Naive B cell (primary cell): ENCODE measurements at places on chromosomes 7 and 10. TPM values are rescaled to one million over a fixed set of nuclear protein-coding genes. Genes with fewer than 3 reads are reported as not detected.

CDHR1 gene
- polyA plus RNA-seq = not detected

DNA sequence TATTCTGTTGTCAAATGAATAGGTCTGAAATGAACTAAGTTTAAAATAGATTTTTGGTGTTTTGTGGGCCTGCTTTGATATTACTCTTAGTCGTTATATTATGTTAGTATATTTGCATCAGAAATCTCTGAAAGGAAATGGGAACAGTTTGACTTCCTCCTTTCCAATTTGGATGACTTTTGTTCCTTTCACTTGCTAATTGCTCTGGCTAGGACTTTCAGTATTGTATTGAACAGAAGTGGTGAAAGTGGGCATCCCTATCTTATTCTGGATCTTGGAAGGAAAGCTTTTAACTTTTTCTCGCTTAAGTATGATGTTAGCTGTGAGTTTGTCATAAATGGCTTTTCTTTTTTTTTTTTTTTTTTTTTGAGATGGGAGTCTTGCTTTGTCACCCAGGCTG, 273.6 kb upstream of the DKK1 start:
- DNase-seq = no peak

DNA sequence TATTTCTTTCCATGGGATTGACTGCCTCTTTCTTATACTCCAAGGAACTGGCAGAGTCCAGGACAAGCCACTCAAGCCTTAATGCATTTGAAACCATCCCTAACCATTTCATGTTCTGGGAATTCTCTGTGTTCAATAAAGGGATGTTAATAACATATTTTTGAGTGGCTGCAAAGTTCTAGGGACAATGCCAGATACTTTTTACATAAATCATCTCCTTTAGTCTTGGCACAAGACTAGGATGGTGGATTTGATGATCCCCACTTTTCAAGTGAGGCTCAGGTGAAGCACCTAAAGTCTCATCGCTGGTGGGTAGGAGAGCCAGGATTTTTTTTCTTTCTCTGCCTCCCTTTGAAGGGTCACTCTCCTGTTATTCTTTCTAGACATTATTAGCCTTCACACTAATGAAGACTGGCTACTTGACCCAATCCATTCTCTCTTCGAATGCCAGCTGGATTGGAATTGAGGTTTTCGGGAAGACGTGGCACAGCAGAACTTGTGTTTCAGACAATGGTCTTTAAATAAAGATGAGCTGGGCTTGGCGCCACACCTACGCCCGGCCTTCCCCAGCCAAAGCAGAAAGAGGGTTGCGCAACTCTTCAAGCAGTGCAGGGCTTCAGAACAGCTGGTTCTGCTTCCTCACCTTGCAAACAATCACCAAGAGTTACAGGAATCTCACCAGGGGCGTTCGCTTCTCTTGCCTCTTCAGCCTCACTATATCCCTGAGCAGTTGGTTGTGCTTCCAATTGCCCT, 73.8 kb upstream of the BMPER start:
- DNase-seq = no peak

HABP2 gene
- polyA plus RNA-seq = not detected

DNA sequence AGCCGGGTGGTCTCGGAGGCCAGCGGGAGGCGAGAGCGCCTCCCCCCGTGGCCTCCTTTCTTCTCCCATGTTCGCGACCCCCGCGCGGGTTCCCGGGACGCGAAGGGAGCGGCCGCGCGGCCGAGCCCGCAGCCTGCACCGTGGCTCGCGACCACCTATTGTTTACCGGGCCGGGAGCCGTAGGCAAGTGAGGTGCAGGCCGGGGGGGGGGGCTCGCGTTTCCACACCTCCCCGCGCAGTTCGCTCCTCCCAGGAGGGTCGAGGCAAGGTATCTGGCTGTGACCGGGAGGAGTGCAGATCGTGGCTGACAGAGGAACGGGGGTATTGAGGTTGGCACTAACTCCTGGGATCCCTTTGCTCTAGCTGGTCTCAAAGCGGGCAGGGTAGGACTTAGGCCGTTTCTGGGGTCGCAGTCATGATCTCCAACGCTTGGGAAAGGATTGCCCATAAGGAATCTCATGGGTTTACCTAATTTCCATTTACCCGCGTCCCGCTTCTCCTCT, 734 bp downstream of the PTPN12 start:
- no peak for DNase-seq

ZNF488 gene
- not detected for polyA plus RNA-seq

HOXA1 gene
- polyA plus RNA-seq = not detected

DNA sequence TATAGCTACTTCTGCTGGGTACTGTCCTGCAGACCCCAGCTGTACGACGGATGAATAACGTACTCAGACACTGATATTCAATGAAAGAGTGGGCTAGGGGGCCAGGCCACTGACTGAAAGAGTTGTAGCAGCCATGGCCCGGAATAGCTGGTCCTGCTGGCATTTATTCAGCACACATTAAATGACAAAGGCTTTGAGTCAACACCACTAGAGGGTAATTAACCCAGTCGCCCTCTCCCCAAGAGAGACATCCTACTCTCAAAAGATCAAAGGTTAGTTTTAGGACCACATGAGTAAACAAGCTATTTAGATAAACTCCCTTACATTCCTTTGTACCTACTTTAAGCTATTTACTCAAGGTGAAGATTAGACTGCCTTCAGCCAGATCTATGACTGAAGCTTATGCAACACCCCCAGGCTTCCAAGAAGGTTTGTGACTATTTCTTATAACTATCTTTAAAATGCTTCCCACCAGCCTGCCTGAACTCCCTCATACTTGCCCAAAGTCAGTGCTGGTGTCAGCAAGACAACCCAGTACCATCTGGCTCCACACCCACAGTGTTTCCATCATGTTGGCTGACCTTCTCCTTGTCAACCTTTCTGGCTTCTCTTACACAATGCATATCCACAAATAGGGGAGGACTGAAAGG, 629.1 kb downstream of the SORCS1 start:
- no peak for DNase-seq

DNA sequence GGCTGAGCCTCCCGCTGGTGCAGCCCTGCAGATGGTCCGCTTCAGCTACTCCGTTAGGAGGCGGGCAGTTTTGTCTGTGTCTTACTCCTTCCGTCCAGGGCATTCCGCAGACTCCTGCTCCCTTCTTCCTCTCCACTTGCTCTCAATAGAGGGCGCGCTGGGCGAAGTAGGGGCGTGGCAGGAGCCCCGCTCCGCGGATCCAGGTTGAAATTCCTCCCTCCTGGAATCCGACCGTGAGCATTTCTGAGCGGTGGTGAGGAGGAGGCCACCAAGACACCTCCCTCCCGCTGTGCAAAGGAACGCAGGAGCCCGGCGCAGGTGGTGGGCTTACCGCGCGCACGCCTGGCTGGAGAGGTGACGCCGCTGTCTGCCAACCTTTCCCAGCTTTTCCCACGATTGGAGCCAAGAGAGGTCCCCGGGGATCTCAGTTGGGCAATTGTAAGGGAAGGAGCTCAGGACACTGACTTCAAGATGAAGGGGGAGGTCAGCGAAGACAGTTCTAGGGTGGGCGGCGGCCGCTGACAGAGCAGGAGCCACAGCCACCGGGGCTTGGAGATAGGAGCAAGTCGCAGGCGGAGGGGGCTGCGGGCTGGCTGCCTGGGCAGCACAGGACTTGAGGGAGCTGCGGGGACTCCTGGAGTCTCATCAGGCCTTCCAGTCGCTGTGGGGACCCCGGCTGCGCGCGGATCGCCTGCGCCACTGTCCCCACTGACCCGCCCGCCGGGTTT, 1011.3 kb downstream of the XPNPEP1 start:
- DNase-seq = no peak

SFXN2 gene
- 14.1 TPM for polyA plus RNA-seq

GRCh38 chr7:108382932-108383331, 73.3 kb downstream of the NRCAM start:
- DNase-seq = no peak

- DNase-seq = no peak
Observed at GRCh38 chr7:25495342-25496250, 267.3 kb upstream of the NPVF start.

GRCh38 chr10:112775892-112776674, 174.0 kb upstream of the TCF7L2 start:
- DNase-seq = no peak

CDC14C gene
- polyA plus RNA-seq = not detected

HYAL4 gene
- not detected for polyA plus RNA-seq

DNA sequence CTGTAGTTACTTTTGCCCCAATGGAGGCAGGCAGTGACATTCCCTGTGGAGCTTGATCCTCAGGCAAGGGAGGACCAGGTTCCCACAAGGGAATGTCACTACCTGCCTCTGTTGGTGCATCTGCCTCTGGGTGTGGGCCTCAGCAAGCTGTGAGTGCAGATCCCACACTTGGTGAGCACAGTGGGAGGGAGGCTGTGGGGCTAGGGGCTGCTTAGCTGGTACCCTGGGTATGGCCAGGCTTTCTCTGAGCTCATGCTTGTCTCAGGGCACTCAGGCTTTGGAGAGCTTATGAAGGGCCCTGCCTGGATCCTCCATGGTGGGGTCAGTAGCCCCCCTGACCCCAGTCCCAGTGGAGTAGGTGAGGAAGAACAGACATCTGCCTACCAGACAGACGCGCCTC, 16.2 kb upstream of the ZNF488 start:
- DNase-seq = no peak

GRCh38 chr7:124375391-124375790, 342.5 kb upstream of the TMEM229A start:
- no peak for DNase-seq

IFIT2 gene
- 13.0 TPM for polyA plus RNA-seq

SLC26A3 gene
- not detected for polyA plus RNA-seq

SVOPL gene
- not detected for polyA plus RNA-seq

GRCh38 chr7:102042016-102042656, 224.7 kb downstream of the CUX1 start:
- no peak for DNase-seq

DNA sequence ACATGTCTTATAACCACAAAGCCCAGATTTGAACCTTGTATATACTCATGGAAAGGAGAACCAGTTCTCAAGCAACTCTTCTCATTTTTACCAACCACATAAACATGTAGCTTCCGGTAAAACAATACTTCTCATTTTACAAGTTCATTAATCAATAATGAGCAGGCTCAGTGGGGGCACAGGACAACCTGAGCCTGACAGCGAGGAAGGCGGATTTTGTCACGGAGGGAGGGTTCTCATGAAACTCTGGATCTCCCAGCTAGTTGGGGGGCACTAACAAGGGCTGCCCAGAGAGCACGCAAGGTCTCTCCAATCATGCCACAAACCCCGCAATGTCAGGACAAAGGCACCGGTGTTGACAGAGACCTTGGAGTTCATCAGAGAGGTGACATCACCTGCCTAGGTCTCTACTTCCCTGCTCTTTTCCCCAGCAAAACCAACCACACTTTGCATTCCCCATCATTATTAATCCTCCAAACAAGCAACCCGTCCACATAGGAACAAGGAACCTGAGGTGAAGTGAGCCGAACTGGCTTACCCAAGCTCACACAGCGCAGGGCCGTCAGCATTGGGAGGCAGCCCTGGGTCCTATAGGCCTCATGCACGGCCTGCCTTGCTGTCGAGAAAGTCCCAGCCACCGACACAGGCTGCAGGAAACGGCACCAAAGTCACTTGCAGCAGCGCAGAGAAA, 192.1 kb upstream of the KLF14 start:
- no peak for DNase-seq

- no peak for DNase-seq
Observed at GRCh38 chr10:89215511-89215910, 8.4 kb upstream of the CH25H start.

GRCh38 chr10:47190802-47191450, 109.1 kb upstream of the GDF10 start:
- no peak for DNase-seq

- DNase-seq = no peak
Observed at GRCh38 chr10:78416031-78417011, 382.7 kb downstream of the RPS24 start.

- no peak for DNase-seq
Observed at GRCh38 chr10:72595436-72595835, 30.4 kb downstream of the MICU1 start.

DNA sequence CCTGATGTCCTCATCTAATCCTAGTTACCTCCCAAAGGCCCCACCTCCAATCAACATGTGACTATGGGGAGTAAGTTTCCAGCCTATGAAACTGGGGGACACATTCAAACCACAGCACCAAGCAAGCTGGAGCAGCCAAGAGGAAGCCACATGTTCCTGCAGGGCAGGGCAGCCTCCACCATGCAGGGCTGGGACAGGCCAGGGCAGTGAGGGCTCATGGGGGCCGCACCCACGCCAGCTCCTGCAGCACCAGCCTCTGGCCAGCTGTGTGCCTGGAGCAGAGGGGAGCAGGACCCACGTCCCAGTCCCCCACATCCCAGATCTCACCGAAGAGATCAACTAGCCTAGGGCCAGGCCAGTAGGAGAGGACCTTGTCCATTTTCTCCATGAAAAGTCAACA, 85.9 kb upstream of the INSIG1 start:
- DNase-seq = no peak

DNA sequence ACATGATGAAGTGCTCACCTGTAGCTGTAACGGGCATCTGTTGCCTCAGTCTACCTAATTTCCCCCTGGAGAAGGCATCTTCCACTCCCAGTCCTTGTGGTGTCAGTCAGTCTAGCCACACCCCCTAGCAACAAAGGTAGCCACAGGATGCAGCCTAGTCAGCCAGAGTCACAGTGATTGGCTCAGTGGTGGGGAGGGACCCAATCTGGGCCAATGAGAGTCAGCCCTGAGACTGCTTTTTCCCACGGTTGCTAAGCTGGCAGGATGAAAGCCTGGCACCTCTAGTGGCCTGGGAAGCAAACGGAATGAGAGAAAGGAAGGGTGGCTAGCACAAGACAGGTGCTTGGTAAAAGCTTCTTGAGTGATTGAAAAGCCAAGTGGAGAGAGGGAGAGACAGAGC, 118.6 kb downstream of the SH3PXD2A start:
- DNase-seq = no peak

- DNase-seq = no peak
Observed at GRCh38 chr10:49540056-49540797, 1.3 kb upstream of the ERCC6 start.

DNA sequence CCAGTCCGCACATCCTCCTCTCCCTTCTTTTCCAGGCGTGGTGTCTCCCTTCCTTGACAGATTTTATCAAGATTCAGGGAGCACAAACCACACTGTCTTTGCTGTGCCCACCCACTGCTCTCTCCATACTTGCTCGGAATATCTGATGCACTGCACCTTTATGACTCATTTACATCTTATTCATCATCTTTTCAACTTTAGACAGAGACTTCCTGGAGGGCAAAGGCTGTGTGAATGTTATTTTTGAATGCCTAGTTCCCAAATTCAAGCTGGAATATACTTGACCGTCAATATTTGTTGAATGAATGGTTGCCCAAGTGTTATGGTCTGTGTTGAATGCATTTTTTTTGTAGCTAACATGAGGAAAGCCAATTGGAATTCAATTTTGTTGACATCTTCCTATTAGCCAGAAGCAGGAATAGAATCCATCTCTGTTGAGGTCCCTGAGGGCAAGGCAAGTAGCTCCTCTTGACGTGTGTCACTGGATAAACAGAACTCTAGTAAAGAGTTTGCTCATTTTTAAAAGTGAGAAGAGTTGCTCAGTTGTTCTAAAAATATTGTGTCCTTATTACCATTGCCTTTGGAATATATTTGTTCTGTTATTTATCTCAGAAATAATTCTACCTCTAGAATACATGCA, 95.0 kb downstream of the KLF6 start:
- no peak for DNase-seq

GRCh38 chr7:129785685-129786514, 166.9 kb downstream of the UBE2H start:
- DNase-seq = no peak

PDGFA gene
- polyA plus RNA-seq = not detected

- no peak for DNase-seq
Observed at GRCh38 chr7:101179713-101180112, 380 bp downstream of the NAT16 start.

GRCh38 chr7:135924302-135924701, 52.9 kb downstream of the MTPN start:
- DNase-seq = no peak

DUS4L gene
- 5.1 TPM for polyA plus RNA-seq

GRCh38 chr7:97096661-97097060, 20.8 kb upstream of the SDHAF3 start:
- no peak for DNase-seq
